ENCODE measurements at places on chromosomes 5 and 9.

DNA sequence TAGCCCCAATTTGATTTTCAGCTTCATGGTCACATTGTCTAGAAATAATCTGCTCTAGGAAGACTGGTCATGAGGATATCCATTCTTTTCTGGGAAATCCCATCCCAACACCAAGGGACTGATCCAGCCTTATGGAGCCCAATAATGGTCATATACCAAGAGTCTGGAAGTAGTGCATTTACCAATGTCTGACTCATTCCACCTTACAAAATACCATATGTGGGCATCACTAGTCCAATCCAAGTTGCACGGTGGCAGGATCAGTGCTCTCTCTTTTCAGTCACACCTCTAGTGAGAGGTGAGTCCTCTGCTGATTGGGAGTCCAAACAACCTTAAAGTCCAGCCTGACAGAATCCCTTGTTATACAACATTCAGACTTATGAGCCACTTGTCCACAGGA is 73.7 kb downstream of the FEM1C start:
- no peak for DNase-seq

- peak; percentile 78 for DNase-seq
Observed at GRCh38 chr9:129102791-129103594, 7.6 kb downstream of the CRAT start.

DNA sequence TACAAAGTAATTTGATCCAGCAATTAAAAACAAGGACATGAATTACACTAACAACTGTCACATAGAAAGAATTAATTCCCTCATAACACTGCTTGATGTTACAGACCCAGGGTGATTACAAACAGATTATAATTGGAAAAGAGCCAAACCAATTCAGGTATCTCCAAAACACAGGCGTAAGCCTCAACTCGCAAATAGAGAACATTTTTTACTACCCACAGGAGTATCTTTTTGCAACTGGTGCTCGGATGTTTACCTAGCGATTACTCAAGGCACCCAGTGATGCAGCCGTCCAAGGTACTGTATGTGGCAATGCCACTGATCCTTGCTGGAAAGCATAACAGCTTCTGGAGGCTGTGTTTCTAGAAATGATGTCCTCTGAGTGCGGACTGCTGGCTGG is 386.1 kb upstream of the KIF2A start:
- DNase-seq: no peak

DNA sequence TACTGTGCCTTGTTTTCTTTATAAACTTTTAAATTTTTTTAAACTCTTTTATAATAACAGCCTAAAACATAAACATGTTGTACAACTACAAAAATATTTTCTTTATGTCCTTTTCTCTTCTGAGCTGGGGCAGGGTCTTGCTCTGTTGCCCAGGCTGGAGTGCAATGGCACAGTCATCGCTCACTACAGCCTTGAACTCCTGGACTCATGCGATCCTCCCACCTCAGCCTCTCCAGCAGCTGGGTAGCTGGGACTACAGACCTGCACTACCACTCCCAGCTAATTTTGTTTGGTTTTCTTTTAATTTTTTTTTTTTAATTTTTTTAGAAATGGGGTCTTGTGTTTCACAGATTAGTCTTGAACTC is 31.5 kb downstream of the TTC1 start:
- DNase-seq: no peak

DNA sequence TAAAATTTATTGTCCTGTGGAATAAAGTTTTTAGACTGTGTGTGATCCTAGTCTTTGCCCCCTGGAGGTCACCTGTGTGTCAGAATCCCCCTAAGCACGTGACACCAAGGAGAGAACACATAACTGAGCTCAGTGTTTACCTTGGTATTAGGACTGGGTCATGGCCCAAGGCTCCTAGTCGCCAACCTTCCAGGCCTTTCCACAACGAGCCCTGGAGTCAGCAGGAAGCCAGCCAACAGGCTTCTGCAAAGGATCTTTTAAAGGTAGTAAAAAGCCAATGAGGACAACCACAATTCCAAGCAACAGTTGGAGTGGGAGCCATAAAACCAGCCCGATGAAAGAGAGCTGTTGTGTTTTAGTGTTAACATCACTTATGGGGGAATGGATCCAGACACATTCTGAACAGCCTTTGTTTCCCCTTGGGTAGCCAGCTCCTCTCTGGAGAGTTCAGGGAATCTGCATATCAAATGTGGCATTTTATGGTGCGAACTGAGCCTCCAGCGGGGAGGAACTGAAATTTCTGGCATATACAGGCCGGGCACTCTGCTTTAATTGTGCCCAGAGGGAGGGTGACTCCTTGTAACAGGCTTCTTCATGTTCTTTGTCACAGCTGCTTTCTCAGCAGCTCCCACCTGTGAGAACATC is 239.9 kb downstream of the FSTL4 start:
- DNase-seq: no peak

- DNase-seq: no peak
Observed at GRCh38 chr5:155017610-155018009, 4.1 kb downstream of the KIF4B start.

GRCh38 chr9:87698069-87698809 is 27.7 kb upstream of the CTSL start:
- no peak for DNase-seq

- peak; percentile 3 for DNase-seq
Observed at GRCh38 chr5:117731446-117731845, 1156.8 kb upstream of the SEMA6A start.

DNA sequence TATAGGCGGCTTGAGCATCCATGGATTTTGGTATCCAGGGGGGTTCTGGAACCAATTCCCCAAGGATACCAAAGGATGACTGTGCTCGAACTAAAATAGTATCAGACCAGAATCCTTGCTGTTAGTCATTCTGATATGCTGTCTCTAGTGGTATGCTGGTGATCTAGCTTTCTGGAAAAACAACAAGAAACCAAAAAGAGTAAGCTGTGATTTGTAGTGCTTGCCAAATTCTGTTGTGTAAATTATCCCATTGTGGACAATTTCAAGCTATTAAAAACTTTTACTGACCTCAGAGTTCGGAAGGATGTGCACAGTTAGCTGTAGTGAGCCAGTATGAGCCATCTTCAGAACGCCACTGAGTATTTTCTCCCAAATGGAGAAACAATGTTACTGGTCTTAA is 99.0 kb upstream of the FBN2 start:
- DNase-seq: no peak

GRCh38 chr9:97430316-97431043 is 18.6 kb downstream of the TDRD7 start:
- DNase-seq: no peak

DNA sequence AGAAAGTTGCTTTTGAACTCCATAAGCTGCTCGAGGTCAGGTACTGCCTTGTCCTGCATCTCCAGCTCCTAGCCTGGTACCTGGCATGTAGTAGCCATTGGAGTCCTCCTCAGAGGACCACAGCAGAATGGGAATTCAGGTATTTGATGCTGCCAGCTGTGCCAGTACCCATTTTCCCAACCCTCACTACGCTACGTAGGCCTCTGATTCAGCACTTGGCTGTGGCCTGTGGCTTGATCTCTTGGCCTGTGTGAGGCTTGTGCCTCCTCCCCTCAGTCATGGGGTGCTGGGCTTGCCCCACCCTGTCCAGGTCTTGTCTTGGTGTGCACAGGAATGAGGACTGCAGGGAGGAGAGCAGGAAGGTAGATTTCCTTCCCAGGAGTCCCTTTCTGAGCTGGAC is 11.8 kb downstream of the OTULIN start:
- DNase-seq: peak; percentile 49

GRCh38 chr5:179313849-179314521 is 31.3 kb downstream of the ADAMTS2 start:
- peak; percentile 91 for DNase-seq

- no peak for DNase-seq
Observed at GRCh38 chr5:38404667-38405276, 146.4 kb downstream of the EGFLAM start.

DNA sequence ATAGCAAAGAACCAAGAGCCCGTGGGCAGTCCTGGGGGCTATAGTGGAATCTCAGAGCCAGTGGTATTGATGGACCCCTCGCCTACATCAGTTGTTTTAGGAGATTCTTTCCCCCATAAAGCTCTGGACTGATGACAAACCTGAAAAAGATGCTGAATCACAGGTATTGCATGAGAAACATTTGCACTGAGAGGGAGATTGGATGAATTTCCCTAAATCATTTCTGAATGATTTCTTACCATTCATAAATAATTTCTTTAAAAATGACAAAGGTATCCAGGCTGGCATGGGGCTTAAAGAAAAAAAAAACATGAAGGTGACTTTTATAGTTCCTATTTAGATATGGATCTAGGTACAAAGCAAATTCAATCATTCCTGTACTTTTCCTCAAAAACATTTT is 54.0 kb upstream of the SLIT3 start:
- DNase-seq: no peak

GRCh38 chr9:118532592-118532991 is 828.4 kb downstream of the TLR4 start:
- no peak for DNase-seq

DNA sequence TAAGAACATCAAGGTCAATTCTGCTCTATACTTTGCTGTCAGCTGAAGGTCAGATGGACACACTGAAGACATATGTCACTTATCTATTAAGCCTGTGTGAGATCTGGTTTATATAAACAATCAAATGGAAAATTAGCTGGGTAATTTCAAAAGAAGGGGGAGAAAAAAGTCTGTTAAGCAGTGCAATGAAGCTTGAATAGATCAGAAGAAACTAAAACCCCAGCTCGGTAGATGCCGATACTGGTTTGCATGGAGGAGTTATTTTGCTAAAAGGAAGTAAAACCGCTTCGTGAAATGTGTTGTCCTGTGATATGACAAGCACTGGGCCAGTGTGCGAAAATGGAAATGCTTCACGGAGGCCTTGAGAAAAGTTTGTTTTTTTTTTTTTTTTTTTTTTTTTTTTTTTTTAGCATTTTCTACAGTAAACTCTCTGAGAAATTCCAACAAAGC is 148.8 kb downstream of the MEF2C start:
- DNase-seq: no peak

GRCh38 chr5:71861682-71862081 is 142.6 kb downstream of the CARTPT start:
- no peak for DNase-seq

- DNase-seq: no peak
Observed at GRCh38 chr5:124698770-124699169, 47.7 kb downstream of the ZNF608 start.

DNA sequence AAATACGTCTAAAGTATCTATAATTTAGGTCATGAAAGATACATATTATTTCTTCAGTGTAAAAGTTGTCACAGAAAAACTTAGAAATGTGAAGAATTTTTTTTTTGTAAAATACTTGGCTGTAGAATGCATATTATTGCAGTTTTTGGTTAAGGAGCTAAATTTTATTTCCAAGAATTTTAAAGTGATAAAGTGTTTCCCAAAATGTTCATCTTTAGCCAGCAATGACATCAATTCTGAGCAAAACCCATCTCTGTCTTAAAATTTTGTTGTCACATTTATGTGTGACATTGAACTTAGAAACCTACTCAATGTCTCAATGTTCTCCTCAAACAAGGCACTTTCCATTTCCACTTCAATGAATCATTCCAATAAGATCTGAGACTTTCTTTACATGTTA is 47.8 kb upstream of the RPS23 start:
- no peak for DNase-seq

DNA sequence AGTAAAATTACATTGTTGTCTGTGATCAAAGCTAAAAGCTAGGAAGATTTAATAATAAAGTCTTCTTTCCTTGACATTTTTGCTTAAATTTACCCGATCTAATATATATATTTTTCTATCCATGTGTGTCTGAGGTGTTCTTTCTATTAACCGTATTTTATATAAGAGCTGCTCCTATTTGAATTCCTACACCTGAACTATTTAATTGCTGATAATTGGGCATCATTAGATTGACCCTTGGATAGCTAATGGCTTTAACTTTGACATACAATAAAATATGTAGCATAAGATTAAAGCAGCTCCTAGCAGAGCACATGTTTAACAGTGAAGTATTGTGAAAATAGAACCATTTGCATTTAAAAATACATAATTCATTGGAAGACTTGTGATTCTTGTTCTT is 792.7 kb downstream of the MAT2B start:
- DNase-seq: no peak

DNA sequence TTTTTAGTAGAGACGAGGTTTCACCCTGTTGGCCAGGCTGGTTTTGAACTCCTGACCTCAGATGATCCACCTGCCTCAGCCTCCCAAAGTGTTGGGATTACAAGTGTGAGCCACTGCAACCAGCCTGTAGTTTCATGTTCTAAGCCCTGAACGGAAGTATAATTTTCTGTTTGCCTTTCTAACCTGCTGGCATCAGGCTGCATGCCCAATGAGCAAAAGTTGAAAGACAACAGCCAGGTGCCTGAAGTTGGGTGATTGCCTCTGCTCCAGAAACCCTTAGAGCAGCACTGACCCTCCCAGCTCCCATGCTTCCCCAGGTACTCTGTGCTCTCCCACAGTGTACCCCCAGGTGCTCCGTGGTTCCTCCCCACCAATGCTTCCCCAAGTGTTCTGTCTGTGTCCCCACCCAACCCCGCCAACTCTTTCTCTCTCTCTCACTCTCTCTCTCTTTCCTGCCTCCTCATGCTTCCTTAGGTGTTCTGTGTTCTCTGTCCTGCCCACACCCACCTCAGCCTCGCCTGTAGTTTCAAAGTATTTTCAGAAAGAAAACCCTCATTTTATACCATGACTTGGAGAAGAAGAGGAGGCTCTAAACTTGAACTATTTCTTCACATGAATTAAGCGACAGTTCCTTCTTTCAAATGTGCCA is 145.3 kb downstream of the SNCAIP start:
- DNase-seq: no peak

DNA sequence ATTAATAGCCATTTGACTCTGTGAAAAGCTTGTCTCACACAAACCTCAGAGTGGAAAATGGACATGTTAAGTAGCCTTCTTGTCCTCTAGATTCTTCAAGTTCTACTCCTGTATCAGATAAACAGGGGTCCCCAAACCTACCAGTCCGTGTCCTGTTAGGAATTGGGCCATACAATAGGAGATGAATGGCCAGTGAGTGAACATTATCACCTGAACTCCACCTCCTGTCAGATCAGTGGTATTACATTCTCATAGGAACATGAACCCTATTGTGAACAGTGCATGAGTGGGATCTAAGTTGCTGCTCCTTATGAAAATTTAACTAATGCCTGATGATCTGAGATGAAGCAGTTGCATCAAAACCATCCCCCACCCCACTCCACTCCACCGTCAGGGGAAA is 136.3 kb downstream of the TMEM232 start:
- no peak for DNase-seq

DNA sequence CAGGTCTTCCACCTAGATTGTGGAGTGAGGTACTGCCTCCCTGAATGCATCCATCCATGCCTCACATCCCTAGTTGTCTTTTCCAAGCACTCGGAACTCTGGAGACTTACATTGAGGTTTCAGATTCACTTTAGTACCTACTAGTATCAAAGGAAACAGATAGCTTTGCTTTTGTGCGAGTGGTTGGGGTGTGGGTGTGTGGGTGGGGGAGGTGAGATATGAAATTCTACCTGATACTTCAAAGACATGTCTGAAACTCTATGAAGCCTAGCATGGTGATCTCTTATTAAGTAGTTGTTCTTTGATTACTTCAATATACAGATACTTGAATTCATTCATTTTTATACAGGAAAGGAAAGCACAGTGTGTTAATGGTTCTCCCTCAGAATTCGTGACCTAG is 64.4 kb downstream of the MCCC2 start:
- no peak for DNase-seq

- DNase-seq: no peak
Observed at GRCh38 chr5:108940506-108940905, 192.8 kb downstream of the FER start.
